Right atrium auricular region (tissue), 2 donors: ENCODE measurements at places on chromosomes 13 and 19. TPM values are rescaled to one million over a fixed set of nuclear protein-coding genes. Genes with fewer than 3 reads are reported as not detected.
A peak's percentile ranks its signal among the peaks of the same experiment; 100 is the strongest.

- no peaks in the 10 kb centered on the region for H3K4me1 ChIP-seq
- no peak overlapping the region for H3K27ac ChIP-seq
- no peaks in the 10 kb centered on the region for H3K36me3 ChIP-seq
Observed at GRCh38 chr13:113875429-113875815, 11.5 kb upstream of the GAS6 start.

The HCN2 gene
- total RNA-seq = 11.1 TPM

DNA sequence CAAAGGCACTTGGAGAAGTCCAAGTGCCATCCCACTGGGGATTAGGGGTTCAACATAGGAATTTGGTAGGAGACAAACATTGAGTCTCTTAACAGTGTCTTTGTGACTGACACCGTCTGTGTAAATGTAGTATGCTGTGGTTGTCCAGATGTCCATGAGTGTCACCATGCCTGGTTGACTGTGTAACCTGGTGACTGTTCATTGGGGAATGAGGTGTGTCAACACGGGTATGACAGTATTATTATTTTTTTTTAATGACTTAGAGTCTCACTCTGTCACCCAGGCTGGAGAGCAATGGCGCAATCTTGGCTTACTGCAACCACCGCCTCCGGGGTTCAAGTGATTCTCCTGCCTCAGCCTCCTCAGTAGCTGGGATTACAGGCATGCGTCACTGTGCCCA lies 16.2 kb downstream of the PKN1 start:
- peaks cover 93% of the 10 kb centered on the region for H3K36me3 ChIP-seq
- DNase-seq = no peak
- H3K4me1 ChIP-seq = no peaks in the 10 kb centered on the region

- H3K27me3 ChIP-seq = no peaks in the 10 kb centered on the region
- H3K4me1 ChIP-seq = peaks cover 42% of the 10 kb centered on the region
- H3K36me3 ChIP-seq = no peaks in the 10 kb centered on the region
- no peak for DNase-seq
- peak overlapping the region; percentile 53 for H3K4me3 ChIP-seq
- H3K27ac ChIP-seq = peak overlapping the region; percentile 70
Observed at GRCh38 chr19:15453091-15453578, 3.4 kb upstream of the WIZ start.

The LENG8 gene
- 32.1 TPM for total RNA-seq

DNA sequence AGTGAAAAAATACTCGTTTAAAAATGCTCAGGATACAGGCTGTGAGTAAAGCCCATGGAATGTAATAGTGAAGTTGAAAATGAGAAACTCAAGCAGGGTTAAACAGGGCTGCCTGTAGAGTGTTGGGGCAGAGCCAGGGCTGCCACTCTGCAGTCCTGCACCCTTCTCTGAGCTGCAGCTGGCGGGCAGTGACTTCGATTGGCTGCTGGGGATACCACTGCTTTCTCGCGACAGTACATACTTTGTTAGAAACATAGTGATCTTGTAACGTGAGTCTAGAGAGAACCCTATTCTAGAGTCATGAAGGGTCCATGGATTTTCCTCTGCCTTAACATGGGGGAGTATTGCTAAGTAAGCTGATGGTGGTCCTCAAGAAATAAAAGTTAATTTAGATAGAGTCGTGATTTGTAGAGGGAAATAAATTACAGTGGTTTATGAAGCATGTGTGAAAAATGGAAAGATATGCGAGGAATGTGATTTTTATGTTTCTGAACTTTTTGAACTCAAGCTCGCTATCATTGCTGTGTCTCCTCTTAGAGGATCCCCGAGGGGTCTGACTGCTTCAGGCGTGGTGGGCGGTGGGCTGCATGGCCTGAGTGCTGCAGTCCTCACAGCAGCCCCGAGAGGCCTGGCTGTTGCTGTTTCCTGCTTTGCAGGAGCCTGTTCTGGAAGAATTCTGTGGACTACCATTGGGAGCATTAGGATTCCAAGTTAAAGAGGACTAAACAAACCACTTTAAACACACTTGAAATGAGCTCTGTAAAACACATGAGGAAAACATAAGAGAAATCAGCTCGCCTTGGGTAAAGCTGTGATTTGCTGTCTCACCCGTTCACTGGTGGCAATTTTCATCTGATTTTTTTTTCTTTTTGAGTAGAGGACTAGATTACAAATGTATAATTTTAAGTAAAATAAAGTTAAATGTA lies 95.7 kb downstream of the ARHGEF7 start:
- no peaks in the 10 kb centered on the region for H3K36me3 ChIP-seq
- peak overlapping the region; percentile 15 for H3K4me3 ChIP-seq
- peaks cover 76% of the 10 kb centered on the region for H3K4me1 ChIP-seq
- H3K27ac ChIP-seq = peak overlapping the region; percentile 15
- DNase-seq = no peak

DNA sequence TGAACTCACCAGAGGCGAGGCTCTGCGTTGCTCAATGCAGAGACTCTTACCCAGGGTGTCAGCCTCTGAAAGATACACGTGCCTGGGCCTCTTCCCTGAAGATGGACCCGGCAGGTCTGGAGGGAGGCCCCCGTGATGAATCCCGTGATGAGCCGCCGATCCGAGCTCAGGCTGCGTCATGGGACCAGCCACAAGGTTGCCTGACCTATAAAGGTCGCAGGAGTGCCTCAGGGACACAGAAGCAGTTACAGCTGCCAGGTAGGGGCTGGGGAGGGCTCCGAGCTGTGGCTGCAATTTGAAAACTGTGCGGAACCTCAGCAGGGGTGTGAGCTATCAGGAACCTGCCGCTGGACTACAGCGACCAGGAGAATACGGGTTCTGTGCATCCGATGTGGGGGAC lies 10.5 kb upstream of the ATP11A start:
- no peaks in the 10 kb centered on the region for H3K27me3 ChIP-seq
- DNase-seq = no peak
- no peak overlapping the region for H3K27ac ChIP-seq
- no peaks in the 10 kb centered on the region for H3K36me3 ChIP-seq

The DCT gene
- 0.11 TPM for total RNA-seq

DNA sequence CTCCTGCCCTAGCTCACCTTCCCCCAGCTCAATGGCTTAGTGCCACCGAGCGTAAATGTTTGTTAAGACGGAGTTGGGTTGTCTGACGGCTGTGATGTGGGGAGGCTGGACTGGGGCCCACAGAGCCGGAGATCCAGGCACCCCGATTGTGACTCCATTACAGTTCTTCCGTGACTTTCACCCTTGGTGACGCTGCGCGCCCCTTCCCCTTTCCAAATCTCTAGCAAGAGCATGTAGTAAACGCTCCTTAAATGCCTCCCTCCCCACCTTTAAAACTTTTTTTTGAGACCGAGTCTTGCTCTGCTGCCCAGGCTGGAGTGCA lies 829 bp downstream of the REEP6 start:
- DNase-seq = no peak
- no peaks in the 10 kb centered on the region for H3K4me1 ChIP-seq
- H3K27me3 ChIP-seq = no peaks in the 10 kb centered on the region
- H3K27ac ChIP-seq = no peak overlapping the region
- no peak overlapping the region for H3K4me3 ChIP-seq

DNA sequence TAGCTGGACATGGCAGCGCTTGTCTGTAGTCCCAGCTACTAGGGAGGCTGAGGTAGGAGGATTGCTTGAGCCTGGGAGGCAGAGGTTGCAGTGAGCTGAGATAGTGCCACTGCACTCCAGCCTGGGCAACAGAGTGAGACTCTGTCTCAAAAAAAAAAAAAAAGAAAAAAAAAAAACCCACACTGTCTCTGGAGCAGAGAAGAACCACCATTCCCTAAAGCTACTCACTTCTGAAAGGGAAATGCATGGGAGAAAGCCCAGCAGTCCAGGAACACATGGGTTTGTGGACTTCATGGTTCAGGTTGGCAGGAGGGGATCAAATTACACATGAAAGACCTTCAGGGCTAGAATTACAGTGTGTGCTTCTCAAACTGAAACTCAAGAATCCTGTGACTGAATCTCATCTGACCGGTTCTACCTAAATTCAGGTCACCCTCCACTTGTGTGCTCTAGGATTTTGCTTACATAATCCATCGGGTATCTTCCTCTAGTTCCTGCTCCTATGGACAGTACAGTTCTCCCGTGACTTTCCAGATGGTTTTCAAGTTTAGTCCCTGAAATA lies 30.2 kb upstream of the CPB2 start:
- no peak overlapping the region for H3K4me3 ChIP-seq
- H3K4me1 ChIP-seq = no peaks in the 10 kb centered on the region
- no peaks in the 10 kb centered on the region for H3K27me3 ChIP-seq
- DNase-seq = no peak
- no peaks in the 10 kb centered on the region for H3K36me3 ChIP-seq
- no peak overlapping the region for H3K27ac ChIP-seq
